ENCODE measurements at places on chromosomes 4 and X.

DNA sequence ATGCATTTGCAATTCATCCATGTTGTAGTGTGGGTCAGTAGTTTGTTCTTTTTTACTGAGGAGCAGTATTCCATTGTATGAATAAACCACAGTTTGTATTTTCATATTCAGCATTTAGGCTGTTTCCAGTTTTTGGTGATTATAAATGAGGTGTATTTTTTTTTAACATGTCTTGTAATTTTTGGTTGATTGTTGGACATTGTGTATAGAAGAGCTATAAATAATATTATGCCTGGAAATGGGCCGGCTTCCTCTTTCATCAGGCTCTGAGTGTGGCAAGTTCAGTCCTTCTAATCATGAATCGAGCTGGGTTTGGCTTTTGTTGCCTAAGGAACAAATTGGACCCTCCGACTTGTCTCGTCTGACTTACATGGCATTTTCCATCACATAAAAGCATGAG, 115.7 kb downstream of the PSAPL1 start:
- DNase-seq = no peak

DNA sequence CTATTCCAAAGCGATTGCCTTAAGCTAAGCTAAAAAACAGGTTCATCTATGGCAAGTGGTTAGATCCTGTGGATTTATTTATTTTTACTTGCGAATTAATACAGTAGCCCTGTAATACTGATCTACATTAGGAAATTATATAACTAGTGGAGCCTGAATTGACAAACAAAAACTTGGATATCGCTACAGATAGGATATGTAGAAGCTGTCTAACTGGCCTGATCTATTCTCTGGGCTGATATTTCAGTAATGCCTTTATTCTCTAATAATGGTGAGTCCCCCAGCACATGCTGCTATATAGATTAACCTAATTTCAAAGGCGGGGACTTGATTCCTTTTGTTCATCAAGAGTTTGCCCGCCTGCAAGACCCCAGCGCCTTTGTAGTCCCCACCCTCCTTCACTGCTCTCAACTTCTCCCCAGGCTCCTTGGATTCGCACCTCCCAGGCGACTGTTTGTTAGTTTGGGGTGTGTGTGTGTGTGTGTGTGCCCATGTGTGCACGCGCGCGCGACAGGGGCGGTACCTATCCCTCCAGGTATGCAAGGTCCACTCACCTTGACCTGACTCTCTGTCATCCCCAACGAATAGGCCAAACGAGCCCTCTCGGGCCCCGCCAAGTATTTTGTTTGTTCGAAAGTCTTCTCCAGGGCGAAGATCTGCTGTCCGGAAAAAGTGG, 3.8 kb downstream of the NKX6-1 start:
- no peak for DNase-seq

DNA sequence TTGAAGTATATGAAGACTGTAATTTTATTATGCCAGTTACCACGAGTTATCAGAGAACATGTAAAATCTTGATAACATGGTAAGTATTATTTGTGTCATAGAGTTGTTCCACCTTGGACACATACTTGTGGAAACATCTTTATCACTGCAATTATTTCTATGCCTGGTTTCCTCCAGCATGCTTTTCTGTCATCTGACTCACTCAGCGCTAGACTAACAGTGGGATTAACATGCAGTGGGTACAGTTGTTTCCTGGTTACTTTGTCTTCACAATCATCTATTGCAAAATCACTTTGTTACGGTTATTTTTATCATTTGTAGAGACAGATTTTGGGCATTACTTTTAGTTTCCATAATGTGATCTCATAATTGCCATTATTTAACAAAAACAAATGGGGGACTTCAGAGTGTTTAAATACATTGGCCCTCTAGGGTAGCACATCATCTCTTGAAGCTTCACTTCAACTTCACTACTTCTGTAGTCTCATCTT, at the start of gene STATH:
STATH (plus strand) TSS at position 441 of the 491 bp plus-strand sequence. CDS start 2,472 bp downstream, outside the sequence.
- no peak for DNase-seq

- DNase-seq = no peak
Measured at GRCh38 chr4:180057891-180058671, 2185.1 kb upstream of the TENM3 start.

- no peak for DNase-seq
Measured at GRCh38 chr4:36930562-36931111, 313.9 kb upstream of the NWD2 start.

DNA sequence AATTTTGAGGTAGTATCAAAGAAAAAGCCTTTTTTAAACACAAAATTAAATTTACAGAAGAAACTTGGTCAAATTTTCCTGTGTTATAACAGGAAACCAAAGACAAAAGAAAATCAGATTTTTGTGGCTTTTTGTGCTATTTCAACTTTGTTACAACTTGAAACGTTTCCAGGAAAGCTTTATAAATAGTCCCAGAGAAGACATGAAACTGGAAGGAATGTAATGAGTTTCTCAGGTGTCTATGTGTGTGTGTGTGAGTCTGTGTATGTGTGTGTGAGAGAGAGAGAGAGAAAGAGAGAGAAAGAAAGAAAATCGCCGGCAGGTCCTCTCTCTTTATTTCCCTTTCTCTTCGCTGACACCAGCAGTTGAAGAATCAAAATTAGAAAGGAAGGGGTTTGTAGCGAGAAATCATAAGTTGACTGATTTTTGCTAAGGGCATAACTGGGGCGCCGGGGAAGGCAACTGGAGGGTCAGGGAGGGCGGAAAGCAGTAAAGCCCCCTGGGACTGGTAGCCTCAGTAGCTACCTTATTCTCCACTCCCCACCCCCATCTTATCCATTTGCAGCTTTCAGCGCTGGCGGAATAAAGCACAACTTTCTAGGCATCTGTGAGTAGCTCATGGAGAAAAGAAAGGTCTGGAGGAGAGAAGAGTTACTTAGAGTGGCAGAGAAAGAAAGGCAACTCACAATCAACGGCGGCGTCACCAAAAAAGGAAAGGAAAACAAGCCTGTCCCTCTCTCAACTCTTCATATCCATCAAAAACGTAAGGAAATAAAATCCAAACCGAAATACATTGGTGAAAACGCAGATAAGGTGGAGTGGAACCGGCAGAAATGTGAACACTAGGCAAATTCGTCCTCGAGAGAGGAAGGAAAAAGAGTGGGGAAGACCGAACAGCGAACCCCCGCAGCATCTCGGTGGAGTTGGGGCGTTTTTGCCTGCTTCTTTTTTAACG, 1.3 kb downstream of the TMEM47 start:
- DNase-seq = no peak

DNA sequence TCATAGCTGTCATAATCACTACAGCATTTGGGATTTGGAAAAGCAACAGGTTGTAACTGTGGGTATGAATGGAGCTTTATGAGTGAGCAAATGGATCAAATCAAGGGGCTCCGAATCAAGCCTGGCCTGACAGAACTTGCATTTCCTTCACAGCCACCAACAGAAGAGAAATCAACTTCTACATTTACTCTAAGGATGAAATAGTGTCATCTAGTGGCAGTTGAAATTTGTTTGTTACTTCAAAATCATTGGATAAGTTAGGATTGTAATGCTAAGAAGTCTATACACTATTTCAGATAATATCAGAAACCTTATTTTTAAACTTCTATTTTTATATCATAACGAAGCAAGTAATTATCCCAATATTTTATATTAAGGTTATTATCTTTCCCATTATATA, 10.7 kb upstream of the WDR17 start:
- no peak for DNase-seq

- no peak for DNase-seq
Measured at GRCh38 chr4:139712882-139713281, 47.3 kb downstream of the MGST2 start.

GRCh38 chr4:170446782-170447181, 357.0 kb upstream of the AADAT start:
- no peak for DNase-seq

- DNase-seq = no peak
Measured at GRCh38 chr4:169167957-169168858, 102.5 kb downstream of the SH3RF1 start.

DNA sequence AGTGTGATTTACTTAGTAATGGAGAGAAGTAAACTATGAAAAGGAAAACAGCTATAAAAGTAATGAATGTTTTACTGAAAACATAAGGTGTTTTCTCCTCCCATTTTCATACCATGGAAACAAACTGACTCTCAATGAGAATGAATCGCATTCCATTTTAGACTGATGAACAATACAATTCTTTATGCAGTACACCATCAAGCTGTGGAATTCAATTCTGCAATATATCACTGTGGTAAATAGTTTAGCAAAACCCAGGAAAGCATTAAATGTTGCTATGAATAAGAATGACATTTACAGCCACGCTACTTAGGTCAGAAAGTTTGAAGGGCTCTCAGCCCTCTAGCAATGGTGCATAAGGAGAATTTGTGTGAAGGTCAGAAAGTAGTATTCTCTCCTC, 7.4 kb downstream of the DCAF8L2 start:
- DNase-seq = no peak

DNA sequence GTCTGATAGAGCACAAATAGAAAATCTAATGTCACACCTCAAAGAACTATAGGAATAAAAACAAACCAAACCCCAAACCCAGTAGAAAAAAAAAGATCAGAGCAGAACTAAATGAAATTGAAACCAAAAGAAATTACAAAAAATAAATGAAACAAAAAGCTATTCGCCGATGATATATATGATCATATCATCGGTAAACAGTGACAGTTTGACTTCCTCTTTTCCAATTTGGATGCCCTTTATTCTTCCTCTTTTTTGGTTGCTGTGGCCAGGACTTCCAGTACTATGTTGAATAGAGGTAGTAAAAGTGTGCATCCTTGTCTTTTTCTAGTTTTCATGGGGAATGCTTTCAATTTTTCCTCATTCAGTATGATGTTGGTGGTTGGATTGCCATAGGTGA, 215.3 kb upstream of the AR start:
- DNase-seq = no peak

DNA sequence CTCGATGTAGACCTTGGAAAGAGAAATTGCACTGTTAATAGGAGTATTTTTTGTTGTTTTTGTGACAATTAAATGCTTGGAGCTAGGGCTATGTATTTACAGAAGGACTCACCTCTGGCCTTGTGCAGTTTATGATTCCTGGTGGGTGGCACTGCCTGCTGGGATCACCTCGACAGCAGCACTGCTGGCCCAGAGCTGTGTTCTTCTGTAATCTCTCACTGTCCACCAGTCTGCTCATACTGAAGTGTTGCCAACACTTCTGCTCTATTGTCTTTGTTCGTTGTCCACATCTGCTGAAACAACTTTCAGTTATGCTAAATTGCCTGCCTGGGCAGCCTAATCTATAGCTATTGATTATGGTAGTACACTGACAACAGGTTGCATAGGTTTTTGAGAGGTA, 194.4 kb upstream of the ANK2 start:
- DNase-seq = no peak

- no peak for DNase-seq
Measured at GRCh38 chr4:150104404-150105027, 26.3 kb downstream of the DCLK2 start.

- DNase-seq = no peak
Measured at GRCh38 chr4:134708026-134708425, 506.4 kb upstream of the PABPC4L start.

- no peak for DNase-seq
Measured at GRCh38 chr4:184347251-184348239, 126.8 kb downstream of the IRF2 start.

DNA sequence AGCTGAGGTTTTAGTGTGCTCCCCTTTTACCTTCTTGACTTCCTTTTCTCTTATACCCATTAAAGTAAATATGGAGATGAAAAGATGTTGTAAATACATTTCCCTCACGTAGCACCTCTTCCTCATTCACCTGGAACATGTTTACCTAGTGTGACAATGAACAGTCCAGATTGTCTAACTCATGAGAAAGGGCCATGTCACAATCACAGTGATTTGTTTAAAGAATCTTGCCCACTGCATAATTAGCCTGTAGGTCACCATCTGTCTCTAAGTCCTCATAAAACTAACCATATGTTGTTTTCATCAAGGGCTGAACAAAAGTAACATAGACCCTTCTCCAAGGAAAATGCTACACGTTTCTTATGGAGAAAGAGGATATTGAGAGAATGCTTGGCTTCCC, 85.7 kb downstream of the TSPAN5 start:
- DNase-seq = no peak

DNA sequence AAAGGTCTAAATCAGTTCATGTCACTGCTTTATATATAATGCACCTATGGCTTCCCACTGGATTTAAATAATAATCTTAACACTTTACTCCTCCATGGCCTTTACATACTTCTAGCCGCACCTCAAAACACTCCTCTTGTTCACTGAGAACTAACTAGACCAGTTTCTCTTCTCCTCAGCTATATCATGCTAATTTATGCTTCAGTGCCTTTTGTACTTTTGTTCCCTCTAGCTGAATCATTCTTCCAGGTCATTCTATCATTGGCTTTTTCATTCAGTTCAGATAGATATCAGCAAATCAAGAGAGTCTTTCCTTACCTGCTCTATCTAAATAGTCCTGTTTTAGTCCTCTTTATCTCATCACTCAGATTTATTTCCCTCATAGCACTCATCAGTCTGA, 64.2 kb downstream of the TET2 start:
- DNase-seq = no peak

DNA sequence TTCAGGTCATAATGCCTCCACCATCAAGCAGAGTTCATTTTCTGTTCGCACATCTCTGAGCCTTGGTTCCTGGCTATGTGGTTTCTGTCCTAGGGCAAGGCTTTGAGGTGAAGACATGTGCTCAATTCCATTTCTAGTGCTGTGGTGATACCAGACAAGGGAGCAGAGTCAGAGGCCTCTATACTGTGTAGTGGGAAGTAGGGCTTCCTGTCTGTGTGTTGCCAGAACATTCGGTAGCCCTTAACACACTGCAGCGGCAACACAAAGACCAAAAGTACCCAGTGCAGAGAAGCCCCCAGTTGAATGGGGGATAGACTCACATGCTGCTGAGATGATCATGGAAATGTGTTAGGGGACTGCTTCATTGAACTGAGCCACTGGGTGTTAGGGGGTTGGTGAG, 56.4 kb downstream of the STARD8 start:
- DNase-seq = no peak

DNA sequence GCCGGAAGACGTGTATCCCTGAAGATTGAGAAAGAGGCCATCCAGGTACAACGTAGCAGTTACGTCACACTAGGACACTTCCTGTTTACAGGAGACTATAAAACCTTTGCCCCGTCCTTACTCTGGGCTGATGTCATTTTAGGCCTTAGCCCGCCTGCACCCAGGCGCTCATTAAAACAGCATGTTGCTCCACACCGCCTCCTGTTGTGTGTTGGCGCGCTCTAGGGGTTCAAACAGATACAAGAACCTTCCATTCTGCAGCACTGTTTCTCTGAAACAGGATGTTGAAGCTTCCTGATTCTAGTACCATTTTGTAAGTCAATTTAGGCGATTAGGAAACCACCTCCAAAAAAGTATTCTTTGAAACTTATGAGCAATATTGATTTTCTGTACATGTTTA, 722.1 kb downstream of the PCDH7 start:
- no peak for DNase-seq

Measured in left renal pelvis (tissue), 4 donors.